ENCODE measurements at places on chromosomes 16 and 17.

GRCh38 chr16:31006086-31006385 is 4.4 kb downstream of the STX1B start:
- no peak for DNase-seq

DNA sequence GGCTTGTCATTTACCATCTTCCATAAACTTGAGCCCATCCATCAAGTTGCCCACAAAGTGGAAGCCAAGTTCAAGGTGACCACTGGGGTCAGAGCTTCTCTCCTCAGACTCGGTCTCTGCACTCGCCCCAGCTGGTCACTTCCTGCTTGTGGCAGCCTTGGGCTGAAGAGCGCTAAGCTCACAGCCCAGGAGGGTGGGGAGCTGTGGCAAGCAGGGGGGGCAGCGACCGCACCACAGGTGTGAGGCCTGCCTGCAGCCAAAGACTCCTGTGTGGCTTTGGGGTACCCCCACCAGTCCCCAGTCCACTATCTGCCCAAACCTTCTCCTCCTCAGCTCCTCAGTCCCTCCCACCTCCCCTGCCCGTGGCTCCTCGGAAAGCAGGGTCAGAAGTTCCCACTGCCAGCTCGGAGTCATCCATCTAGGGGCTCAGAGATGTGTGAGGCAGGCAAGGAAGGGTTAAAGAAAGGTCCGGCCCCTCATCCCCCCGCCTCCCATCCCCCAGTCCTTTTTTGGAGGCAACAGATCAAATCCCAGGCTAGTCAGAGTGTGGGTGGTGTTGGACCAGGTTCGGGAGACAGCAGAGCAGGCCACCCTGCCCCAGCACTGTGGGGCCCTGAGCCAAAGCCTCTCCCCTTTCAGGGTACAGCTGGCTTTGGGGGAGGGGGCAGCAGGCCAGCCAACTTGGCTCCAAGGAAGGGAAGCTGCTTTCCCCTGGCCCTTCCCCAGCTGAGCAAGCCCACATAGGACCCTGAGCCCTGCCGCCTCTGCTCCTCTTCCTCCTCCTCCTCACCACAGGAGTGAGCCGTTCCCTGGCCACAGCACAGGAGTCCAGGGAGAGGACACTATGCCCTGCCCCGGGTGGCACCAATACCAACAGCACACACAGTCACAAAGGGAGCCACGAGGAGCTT is 3.2 kb downstream of the CSF3 start:
- DNase-seq: no peak

DNA sequence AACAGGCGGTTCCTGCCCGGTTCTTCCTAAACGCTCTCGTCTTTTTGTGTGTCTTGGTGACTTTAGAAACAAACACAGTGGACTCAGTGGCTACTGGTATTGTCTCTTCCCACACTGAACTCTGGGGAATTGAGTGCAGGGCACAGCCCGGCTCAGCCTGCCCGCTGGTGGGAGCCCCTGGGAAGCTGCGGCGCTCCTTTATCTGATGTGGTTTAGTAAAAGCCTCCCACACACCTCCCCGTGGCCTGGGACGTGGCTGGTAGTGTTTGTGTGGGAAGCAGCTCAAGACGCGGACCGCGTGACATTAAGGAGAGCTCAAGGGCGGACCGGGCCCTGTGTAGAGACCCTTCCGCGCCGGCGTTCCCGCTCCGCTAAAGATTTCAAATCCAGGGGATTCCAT is 55.4 kb upstream of the PVALEF start:
- no peak for DNase-seq

- DNase-seq: no peak
Measured at GRCh38 chr17:16040710-16041251, 41.2 kb downstream of the TTC19 start.

- peak; percentile 64 for DNase-seq
Measured at GRCh38 chr16:526181-527014, 1.1 kb upstream of the CAPN15 start.

All from NCI-H187 (cell line).